Stimulated activated CD4-positive, alpha-beta T cell treated with anti-CD3 and anti-CD28 coated beads, Interleukin-1b, Interleukin-23, amount 100 ng/mL, for 48 hours (primary cell): ENCODE measurements at places on chromosomes 1 and 21.

DNA sequence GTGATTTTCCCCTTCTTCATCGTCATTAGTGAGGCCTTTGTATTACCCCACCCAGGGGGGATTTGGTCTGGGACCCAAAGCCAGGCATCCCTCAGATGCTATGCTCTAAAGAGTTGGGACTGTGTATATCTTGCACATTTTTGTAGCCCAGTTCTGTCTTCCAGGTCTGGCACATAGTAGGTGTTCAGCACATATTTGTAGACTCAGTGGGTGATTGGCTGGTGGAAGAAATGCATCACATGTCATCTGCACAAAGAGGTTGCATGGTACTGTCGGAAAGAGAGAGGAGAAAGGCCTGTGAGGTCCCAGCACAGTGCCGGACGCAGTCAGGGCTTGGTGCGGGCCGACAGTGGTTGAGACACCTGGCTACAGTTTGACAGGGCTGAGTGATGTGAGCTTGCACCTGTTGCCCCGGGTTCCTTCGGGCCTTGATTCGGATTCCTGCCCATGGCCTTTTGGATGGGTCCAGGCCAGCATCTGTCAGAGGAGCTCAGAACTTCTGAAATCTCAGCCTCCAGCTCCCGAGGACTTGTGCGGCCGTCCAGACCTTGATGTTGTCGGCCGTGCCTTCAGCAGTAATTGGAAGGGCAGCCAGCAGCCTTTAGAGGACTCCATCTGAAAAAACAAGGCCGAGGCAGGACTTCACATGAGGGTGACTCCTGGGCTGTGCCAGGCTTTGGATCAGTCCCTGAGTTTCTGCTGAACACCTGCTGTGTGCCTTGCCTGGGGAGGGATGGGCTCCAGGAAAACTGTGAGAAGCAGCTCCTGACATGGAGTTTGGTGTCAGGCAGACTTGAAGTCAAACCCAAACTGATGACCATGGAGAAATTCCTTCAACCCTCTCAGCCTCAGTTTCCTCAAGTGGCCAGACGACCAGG, 40.9 kb upstream of the PADI1 start:
- no peak for DNase-seq

DNA sequence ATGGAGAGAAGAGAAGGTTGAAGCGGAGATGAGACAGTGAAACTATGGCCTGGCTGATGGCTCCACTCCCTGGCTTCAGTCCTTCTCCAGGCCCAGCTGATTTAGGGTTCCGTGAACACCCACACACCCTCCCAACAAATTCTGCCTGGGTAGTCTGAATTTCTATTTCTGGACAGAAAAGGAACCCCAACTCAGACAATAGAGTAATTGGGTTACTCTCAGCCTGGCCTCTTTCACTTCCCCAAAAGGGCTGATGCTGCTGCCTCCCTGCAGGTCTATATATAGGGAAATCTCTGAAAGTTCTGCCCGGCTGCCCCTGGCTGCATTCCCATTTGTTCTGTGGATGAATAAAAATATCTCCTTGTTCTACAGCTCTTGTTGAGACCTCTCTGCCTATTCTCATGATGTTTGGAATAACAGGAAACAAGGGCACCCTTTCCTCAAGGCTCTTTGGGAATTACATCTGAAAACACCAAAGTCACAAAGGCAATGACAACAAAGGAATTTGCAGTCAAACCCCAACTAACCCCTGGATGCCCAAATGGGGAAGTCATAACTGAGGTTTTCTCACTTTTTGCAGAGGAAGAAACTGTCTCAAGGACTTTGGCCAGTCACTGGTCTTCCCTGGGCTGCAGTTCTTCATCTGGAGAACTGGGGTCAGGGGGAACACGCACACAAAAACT, 11.4 kb upstream of the ZSCAN20 start:
- DNase-seq = no peak

DNA sequence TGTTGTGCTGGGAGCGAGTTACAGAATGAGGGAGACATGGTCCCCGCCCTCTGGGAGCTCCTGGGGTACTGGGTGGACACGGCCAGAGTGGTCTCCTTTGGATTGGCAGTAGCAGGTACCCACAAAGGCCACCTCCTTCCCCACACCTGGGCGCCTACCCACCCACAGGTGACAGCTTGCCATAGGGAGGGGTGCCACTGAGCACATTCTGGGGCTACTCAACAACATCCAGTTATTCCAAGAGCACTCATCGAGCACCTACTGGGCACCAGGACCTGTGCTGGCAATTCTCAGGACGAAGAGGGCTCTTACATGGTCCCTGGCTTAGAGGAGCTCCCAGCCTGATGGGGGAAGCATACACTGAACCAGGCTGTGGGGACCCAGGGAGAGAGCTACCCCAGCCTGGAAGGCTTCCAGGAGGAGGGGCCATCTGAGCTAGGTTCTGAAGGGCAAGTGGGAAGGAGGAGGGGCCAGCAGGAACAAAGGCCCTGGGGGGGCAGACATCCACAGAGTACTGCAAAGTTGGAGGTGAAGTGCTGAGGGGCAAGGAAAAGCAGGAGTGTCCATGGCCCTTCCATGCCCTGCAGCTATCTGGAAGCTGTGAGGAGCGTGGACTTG, 22.0 kb downstream of the MRPL37 start:
- no peak for DNase-seq

DNA sequence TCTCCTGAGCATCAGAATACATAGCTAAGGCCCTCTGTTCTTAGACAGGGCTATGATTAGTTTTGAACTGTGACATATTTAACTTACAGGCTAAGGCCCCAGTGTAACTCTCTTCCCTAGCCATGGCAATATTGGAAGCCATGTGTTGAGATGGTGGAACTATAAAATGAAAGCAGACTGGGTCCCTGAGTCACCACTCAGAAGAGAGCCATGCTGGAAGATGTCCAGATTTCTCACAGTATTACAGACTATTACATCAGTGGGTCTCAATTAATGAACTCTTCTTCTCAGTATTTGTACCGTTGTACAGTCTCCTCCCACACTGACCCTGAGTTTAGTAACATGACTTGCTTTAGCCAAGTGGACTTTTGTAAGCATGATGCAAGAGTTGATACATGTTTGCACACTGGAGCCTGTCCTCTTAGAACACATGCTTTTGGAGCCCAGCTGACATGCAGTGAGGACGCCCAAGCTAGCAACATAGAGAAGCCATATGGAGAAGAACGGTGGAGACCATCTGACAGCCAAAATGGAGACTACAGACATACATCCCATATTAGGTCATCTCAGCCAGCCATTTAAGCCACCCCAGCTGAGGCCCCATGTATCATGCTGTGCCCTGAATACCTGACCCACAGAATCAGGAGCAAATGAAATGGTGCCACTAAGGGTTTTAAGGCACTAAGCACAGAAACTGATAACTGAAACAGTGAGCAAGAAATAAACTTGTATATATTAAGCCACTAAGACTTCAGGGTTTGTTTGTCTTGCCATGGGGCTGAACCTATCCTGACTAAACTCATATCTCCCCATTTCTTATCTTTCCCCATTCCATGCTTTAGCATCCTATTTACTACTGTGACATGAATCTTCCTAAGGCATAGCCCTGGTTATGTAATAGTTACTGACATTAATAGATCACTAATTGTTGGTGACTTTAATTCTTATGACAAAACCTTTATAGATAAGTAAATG, 24.4 kb downstream of the TBX15 start:
- DNase-seq = no peak

DNA sequence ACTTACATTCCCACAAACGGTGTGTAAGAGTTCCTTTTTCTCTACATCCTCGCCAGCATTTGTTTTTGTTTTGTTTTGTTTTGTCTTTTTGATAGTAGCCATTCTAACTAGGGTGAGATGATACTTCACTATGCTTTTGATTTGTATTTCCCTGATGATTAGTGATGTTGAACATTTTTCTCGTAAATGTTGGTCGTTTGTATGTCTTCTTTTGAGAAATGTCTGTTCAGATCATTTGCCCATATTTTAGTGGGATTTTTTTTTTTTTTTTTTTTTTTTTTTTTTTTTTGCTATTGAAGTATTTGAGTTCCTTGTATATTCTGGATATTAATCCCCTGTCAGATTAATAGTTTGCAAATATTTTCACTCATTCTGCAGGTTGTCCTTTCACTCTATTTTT, 19.2 kb upstream of the GPR161 start:
- DNase-seq = no peak

GRCh38 chr1:93448983-93449804, 1.3 kb downstream of the FNBP1L start:
- no peak for DNase-seq

- no peak for DNase-seq
These were observed 9.8 kb downstream of the TNFRSF18 start for GRCh38 chr1:1196431-1197187.

- DNase-seq = no peak
These were observed 19.6 kb downstream of the TMCC2 start for GRCh38 chr1:205247130-205247921.

- no peak for DNase-seq
These were observed 145.4 kb downstream of the LMO4 start for GRCh38 chr1:87474098-87474497.

DNA sequence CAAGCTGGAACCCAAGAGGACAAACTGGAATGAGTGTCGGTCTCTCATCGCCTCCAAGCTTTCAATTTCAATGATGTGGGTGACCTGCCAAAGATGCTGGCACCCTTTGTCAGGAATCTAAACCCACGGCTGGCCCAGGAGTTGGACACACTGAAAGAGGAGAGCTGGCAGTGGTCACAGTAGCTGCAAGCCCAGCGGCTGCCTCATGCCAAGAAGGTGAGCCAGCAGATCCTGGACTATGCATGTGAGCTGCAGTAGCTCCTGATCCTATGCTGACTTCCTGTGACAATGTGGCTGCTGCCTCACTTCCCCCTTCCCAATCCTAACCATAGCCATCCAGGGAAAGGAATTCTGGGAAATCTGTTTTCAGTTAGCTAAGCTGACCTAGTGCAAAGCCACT, 117.0 kb upstream of the VAV3 start:
- no peak for DNase-seq
